ENCODE measurements at places on chromosomes 11 and 22.

GRCh38 chr11:63019506-63019905 is 3.9 kb upstream of the SLC22A8 start:
- DNase-seq, result no peak

DNA sequence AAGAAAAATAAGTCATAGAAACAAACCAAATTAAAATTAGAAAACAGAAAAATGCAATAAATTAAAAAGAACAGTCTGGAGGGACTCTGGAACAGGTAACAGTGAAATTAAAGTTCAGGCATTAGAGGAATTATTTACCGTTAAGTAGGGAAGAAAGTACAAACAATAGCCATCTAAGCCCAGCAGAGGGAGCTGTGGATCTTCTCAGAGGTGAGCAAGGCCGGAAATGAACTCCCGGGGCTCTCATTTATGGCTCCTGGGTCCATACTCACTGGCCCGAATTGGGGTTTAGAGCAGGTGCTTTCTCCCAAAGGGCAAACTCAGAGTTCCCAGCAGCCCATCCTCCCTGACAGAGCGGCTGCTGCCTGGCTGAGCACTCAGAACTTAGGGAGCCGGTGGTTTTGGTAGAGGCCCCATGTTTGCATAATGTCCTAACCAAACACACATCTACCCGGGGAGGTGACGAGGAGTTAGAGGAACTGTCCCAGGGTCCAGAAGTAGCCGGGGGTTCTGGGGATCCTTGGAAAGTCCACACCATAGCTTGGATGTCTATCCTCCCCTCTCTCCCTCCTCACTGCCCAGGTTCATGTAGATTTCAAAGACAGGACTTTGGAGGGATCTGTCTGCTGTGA is 87.8 kb upstream of the VPREB1 start:
- DNase-seq, result no peak

GRCh38 chr11:90329043-90329442 is 106.2 kb upstream of the CHORDC1 start:
- no peak for DNase-seq

DNA sequence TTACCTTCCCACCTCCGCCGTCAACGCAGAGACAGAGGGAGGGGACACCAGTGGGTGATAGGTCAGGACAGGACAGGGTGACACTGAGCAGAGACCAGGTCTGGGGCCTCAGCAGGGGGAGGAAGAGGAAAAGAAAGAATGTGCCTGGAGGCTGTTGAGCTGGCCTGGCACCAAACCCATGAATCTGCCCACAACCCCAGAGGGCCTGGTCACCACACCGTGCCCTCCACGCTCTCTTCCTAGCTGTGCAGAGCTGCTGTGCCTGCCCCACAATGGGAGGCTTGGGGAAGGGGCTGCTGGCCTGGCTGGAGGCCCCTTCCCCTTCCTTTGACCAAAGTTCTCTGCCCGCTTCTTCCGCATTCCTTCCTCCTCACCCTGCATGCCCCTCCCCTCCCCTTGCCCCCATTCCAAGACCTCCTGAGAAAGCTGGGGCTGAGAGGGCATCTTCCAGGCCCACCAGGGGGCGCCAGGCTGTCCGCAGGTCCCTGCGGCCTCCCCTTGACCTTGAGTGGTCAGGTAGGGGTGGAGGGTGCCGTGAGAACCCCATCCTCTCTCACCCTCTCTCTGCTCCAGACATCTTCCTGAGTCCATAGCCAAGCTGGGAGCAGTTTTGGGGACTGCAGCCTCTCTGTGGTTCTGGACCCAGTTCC is 11.0 kb upstream of the CACNA1I start:
- no peak for DNase-seq
